Stimulated activated CD4-positive, alpha-beta T cell treated with anti-CD3 and anti-CD28 coated beads, Interleukin-2, amount 100 ng/mL, for 48 hours (primary cell): ENCODE measurements at places on chromosomes 3 and 15.

- DNase-seq: no peak
Measured at GRCh38 chr15:66726386-66726785, 24.4 kb downstream of the SMAD6 start.

GRCh38 chr15:35080226-35080625 lies 4.9 kb downstream of the NANOGP8 start:
- DNase-seq: no peak

GRCh38 chr3:44981751-44982150 lies 5.7 kb downstream of the EXOSC7 start:
- no peak for DNase-seq

DNA sequence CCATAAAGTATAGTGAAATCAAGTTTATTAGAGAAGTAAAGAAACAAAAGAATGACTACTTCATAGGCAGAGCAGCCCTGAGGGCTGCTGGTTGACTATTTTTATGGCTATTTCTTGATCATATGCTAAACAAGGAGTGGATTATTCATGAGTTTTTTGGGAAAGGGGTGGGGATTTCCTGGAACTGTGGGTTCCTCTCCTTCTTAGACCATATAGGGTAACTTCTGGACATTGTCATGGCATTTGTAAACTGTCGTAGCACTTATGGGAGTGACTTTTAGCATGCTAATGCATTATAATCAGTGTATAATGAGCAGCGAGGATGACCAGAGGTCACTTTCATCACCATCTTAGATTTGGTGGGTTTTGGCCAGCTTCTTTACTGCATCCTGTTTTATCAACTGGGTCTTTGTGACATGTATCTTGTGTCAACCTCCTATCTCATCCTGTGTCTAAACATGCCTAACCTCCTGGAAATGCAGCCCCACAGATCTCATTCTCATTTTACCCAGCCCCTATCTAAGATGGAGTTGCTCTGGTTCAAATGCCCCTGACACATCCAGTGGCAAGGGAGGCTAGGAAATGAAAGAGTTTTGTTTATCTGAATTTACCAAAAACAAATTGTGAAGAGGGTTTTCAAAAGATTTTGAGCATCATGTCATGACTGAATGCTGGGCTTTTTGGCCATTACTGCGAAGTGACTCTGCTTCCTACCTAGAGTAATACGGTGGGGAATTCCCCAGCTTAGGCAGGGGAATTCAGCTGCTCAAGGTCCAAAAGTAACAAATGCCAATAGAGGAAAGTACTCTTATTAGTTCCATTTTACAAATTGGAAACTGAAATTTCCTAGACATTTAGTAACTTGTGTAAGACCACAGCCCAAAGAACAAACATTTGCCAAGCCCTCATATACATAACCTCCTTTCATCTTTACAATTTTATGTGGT lies 6.2 kb upstream of the SPSB4 start:
- no peak for DNase-seq

DNA sequence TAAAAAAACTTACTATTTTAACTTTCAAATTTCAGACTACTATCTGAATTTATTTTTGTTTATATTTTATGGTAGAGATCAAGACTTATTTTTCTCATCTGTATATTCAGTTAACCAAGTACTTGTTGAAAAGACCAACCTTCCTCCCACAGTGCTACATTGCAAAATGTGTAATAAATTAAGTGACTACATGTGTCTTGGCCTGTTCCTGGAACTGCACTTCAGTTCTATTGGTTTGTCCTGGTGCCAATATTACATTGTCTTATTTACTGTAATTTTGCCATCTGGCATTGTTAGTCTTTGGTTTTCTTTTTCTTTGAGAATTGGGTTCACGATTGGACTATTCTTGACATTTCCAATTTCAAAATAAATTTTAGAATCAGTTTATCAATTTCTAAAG lies 138.4 kb upstream of the KCNMB2 start:
- DNase-seq: no peak

DNA sequence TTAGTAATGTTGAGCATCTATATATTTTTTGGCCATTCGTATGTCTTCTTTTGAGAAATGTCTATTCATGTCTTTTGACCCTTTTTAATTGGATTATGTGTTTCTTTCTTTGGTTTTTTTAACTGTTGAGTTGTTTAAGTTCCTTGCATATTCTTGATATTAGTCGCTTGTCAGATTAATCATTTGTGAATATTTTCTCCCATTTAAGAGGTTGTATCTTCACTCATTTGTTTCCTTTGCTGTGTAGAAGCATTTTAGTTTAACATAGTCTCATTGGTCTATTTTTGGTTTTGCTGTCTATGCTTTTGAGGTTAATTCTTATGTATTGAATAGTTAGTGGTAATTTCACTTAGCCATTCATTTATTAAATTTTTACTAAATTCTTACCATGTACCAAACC lies 283.8 kb downstream of the ZPLD1 start:
- no peak for DNase-seq

GRCh38 chr3:78255403-78255802 lies 1215.5 kb downstream of the ROBO2 start:
- no peak for DNase-seq

GRCh38 chr3:74469151-74469550 lies 145.3 kb downstream of the CNTN3 start:
- DNase-seq: no peak
